ENCODE measurements at places on chromosomes 4 and X.

DNA sequence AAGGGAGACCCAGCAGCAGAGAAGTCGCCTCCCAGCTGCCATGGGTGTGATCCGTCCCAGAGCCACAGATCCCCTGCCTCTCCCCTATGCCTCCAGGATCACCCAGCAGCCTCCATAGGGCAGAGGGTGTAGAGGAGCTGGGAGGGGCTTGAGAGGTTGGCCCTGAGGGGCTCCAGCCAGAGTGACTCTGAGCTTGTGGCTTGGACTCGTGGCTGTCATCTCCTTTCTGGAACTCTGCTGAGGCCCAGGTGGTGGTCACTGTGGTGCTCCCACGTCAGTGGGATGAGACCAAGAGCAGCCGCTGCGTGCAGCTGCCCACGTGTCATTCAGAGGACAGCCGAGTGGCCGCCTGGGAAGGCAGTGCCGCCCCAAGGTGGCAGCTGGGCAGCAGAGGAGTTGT is 4.2 kb downstream of the TACC3 start:
- DNase-seq = peak; percentile 62

- no peak for DNase-seq
These were observed 8.3 kb downstream of the PPM1K start for GRCh38 chr4:88275949-88276515.

DNA sequence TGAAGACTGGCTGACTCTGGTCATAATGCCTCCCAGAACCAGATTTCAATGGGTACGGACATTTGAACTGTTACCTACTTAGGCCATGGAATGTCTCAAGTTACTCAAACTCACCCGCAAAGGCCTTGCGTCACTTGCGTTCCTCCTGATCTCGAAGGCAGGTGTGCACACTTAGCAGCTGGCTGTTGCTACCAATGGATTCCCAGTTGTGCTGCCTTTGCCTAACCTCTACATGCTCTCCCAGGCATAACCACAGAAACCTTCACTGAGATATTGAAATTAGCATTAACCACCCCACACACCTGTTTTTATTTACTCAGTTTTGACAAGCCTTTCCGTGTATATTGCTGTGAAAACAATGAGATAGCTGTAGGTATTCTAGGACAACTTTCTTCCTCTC is 2.8 kb downstream of the ERVMER34-1 start:
- DNase-seq = no peak

DNA sequence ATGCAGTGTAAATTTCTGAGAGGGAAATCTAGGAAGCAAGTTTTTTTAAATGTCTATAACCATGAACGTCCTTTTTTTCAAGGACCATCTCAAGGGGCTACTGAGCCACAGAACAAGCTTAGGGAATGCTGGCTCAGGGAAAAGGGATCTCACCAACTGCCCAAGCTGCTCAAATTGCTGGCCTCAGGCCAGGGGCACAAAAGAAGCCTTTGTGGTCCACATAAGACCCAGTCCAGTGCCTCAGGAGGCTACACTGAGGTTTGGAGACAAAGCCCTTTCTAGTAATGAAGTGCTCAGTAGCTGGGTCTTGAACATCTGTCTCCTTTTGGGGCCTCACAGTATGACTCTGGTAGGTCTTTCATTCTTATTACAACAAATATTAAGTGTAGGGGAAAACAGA is 305.5 kb downstream of the RAB28 start:
- no peak for DNase-seq

GRCh38 chrX:19956923-19957322 is 33.9 kb downstream of the BCLAF3 start:
- no peak for DNase-seq

DNA sequence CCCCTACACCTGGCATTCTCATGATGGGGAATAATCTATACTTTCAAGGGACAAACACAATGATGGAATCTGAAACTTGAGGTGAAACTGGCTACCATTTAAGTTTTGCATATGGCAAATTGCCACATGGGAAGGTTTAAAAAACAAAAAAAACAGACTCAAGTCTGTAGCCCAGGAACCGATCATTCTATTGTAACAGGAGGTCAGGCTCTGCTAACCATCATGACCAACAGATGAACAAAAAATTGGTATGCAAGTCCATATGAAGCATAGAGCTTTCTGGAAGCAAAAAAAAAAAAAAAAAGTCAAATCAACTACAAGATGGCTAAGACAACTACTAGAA is 594.3 kb upstream of the DIPK2B start:
- DNase-seq = no peak

GRCh38 chr4:183362916-183363542 is 40.8 kb upstream of the CLDN24 start:
- no peak for DNase-seq
